ENCODE measurements at places on chromosomes 6 and 20.
A peak's percentile ranks its signal among the peaks of the same experiment; 100 is the strongest.

- no peak for DNase-seq
Measured at GRCh38 chr6:508614-509013, 117.1 kb downstream of the IRF4 start.

- DNase-seq, result no peak
Measured at GRCh38 chr20:38864662-38865061, 59.2 kb downstream of the PPP1R16B start.

- DNase-seq, result no peak
Measured at GRCh38 chr6:7978736-7979135, 68.1 kb upstream of the TXNDC5 start.

DNA sequence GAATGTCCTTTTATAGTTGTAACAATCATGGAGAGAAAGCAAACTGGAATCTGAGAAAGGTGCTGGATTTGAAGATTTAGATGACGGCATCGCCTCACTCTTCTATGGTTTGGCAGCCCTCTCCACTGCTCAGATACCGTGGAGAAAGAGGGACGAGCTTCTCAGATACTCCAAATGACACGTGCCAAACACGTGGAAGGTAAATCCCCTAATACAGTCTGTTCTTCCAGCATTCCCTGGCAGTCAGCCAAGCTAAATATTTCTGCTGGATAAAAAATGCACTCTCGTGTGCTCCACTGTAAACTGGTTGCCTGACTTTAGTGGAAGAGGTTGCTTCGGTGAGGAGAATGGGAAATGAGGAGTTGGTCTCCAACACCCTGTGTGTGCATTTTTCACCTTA, 16.7 kb upstream of the PRDM1 start:
- peak; percentile 93 for DNase-seq

DNA sequence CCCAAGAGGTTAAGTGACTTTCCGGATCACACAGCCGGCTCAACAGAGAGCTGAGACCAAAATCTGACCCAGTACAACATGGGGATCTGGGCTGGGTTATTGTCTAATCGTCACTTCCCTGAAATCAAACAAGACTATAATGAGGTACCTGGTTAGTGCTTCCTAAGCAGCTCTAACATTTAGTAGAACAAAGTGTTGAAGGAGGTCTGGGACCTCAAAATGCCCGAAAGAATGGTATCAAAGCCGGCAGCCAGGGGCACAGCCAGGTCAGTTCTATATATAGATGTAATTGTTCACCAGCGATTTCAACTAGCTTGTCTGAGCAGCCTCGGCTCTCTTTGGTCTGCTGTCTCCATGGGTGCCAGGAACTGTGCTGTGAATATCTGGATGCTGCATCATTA, 245.5 kb upstream of the ECI2 start:
- DNase-seq, result peak; percentile 22

GRCh38 chr20:60250251-60250650, 292.0 kb downstream of the CDH26 start:
- peak; percentile 11 for DNase-seq

DNA sequence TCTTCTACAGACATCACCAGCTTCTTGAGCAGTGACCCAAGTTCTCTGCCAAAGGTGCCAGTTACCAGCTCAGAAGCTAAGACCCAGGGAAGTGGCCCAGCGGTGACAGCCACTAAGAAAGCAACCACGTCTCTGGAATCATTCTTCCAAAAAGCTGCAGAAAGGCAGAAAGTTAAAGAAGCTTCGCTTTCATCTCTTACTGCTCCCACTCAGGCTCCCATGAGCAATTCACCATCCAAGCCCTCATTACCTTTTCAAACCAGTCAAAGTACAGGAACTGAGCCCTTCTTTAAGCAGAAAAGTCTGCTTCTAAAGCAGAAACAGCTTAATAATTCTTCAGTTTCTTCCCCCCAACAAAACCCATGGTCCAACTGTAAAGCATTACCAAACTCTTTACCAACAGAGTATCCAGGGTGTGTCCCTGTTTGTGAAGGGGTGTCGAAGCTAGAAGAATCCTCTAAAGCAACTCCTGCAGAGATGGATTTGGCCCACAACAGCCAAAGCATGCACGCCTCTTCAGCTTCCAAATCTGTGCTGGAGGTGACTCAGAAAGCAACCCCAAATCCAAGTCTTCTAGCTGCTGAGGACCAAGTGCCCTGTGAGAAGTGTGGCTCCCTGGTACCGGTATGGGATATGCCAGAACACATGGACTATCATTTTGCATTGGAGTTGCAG, 15.2 kb downstream of the GTPBP2 start:
- no peak for DNase-seq

DNA sequence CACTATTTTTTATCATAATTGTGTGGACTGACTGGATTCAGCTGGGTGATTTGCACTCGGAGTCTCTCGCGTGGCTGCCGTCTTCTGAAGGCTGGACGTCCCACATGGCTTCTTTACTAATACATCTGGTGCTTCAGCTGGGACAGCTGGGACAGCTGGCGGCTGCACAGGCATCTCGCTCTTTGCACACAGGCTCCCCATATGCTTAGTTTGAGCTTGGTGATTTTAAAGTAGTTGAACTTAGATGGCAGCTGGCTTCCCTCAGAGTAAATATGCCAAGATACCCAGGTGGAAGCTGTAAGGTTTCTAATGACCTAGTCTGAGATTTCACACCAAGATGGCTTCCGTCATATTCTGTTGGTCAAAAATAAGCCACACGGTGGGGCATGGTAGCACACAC, 38.7 kb upstream of the PPP1R3G start:
- no peak for DNase-seq

DNA sequence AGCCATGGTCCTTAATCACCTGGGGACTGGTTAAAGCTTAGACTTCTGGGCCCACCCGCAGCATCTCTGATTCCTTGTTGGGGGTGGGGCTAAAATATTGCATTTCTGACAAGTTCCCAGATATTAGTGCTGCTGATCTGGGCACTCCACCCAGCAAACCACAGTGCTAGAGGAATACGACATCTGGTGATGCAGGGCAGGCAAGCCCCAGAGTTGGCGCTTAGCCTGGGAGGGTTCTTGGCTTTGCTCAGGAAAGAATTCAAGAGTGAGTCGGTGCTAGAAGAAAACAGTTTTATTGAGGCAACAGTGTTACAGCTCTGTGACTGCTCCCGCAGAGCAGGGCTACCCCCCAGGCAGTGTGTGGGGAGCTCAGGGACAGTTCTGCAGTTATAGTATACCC, 210.7 kb downstream of the TFAP2C start:
- no peak for DNase-seq

GRCh38 chr6:14020551-14020950, 95.8 kb downstream of the RNF182 start:
- DNase-seq, result no peak

DNA sequence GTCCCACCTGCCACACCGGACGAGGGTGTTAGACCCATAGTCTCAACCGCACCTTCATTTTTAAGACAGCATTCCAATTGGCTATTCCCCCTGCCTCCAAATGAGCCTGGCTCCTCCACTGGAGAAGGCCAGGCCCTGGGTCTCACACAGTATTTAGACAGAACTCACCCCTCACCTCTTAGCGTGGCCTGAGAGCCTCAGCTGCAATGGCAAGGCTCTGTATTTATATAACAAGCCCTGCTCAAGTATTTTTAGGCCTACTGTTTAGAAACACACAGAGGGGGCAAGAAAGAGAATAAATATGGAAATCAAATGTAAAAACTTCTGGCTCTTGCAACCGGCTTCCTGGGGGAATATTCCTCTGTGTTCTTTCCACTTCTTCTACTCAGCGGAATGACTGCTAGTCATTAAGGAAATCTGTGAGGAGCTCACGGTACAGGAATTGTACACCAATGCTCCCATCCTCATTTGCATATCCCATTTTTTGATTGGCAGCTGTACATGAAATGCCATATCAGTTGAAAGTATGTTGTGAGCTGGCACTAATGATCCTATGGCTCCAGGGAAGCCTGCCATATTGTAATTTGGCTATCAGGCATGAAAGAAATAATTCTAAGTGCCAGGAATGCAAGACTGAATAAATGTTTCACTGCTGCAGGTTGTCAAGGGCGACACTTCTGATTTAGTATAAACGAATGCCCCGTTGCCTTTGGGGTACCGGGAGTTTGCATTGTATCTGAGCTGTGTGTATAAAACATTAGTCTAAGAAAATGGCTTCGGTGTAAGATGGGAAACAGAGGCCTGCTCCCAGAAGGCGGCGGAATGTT, 207.5 kb downstream of the ZNF217 start:
- no peak for DNase-seq

GRCh38 chr20:22824077-22824476, 211.0 kb upstream of the SSTR4 start:
- DNase-seq, result no peak

- DNase-seq, result no peak
Measured at GRCh38 chr6:12335131-12335527, 45.0 kb downstream of the EDN1 start.

- no peak for DNase-seq
Measured at GRCh38 chr6:303948-304558, 11.8 kb downstream of the DUSP22 start.

- no peak for DNase-seq
Measured at GRCh38 chr6:76247527-76247926, 175.1 kb upstream of the IMPG1 start.

DNA sequence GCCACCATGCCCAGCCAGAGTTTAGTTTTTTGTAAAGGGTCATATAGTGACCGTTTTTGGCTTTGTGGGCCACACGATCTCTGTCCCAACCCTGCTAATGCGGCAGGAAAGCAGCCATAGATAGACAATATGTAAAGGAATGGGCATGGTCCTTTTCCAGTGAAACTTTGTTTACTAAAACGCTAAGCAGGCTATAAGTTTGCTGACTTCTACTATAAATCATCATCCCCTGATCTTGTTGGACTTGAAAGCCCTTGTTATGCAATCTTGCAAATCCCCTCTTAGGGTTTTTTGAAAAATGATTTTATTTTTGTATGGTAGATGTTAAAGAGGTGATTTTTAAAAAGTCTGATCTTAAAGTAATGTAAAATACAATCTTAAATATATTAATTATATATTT, 63.6 kb downstream of the CBFA2T2 start:
- DNase-seq, result no peak

- DNase-seq, result no peak
Measured at GRCh38 chr6:106387875-106388274, 27.4 kb downstream of the CRYBG1 start.

DNA sequence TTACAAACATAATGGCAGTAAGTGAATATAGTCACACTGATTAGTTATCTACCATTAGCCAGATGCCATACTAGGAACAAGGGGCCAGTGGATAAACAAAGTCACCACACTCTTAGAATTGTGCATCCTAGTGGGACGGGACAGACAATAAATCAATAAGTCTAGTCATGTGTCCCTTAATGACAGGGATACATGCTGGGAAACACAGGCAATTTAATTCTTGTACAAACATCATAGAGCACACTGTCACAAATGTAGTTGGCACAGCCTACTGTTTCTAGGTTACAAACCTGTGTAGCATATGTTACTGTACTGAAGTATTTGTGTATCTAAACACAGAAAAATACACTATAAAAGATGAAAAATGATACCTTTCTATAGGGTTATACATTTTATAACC, 123.0 kb upstream of the FAM184A start:
- DNase-seq, result no peak

DNA sequence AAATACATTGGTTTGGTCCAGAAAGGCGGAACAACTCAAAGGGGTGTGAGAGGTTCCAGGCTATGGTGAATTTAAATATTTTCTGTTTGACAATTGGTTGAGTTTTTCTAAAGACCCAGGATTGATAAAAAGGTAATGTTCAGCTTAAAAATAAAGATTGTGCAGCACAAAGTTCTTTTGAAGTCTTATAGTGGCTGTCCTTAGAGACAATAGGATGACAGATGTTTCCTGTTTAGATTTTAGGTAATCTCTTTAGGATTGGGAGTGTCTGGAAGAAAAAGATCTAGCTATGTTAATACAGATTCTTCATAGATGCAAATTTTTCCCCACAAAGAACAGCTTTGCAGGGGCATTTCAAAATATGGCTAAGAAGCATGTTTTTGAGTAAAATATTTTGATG, 119.7 kb downstream of the GRIK2 start:
- no peak for DNase-seq

- peak; percentile 51 for DNase-seq
Measured at GRCh38 chr6:168640768-168641167, 199.8 kb downstream of the SMOC2 start.

GRCh38 chr6:33827546-33828451, 24.0 kb upstream of the MLN start:
- no peak for DNase-seq

DNA sequence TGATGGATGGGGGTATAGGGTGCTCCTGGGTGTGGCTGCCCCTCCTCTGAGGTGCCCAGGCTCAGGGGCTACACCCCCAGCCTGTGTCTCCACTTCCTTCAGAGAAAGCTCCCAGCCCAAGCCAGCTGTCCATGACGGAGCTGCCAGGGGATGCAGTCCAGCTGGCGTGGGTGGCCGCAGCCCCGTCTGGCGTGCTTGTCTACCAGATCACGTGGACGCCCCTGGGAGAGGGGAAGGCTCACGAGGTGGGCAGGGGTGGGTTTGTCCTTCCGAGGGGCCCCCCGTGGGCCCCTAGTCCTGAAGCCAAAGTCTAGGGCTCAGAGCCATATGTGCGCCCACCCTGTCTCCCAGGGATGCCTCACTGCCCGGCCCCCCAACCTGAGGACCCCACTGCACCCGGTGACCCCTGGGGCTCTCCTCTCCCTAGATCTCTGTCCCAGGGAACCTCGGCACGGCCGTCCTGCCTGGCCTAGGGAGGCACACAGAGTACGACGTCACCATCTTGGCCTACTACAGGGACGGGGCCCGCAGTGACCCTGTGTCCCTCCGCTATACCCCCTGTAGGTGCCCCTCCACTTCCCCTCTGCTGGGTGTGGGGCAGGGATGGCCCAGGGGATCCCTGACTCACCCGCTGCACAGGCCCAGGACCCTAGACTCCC, 19.8 kb downstream of the COL20A1 start:
- DNase-seq, result no peak

GRCh38 chr6:21808045-21808470, 214.5 kb downstream of the SOX4 start:
- peak; percentile 68 for DNase-seq

GRCh38 chr6:68326762-68327161, 308.3 kb upstream of the ADGRB3 start:
- no peak for DNase-seq

GRCh38 chr20:56985066-56985685, 281.3 kb downstream of the BMP7 start:
- DNase-seq, result no peak

GRCh38 chr6:148973538-148974208, 226.8 kb downstream of the UST start:
- peak; percentile 71 for DNase-seq

DNA sequence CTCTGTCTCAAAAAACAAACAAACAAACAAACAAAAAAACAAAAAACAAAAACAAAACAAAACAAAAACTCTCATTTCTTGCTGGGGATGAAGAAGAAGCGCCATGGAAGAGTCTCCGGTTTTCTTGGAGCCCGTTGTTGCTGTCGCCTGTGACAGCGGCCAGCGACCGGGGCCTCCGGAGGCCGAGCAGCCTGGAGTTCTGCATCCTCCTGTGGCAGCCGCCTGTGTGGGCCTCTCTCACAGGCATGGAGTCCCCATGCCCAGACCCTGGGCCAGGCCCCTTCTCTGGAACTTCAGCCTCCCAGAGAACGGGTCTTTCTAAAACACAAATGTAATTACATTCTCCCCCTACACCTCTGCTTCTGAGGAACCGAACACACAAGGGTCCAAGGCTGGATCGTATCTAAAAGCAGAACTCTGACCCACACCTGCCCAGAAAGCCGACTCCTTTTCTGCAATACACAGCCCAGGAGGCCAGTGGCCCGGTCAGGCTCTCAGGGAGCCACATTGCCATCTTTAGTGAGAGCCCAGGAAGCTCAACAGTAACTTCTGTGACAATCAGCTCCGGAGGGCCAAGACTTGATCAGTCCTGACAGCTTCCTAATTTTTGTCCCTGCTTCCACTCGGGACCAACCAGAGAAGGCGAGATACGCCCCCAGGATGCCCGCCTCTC, 18.5 kb downstream of the DACT2 start:
- no peak for DNase-seq
